Activated CD8-positive, alpha-beta memory T cell treated with anti-CD3 and anti-CD28 coated beads, Interleukin-2, amount 10 ng/mL, durations not matched to agents 7 days and 5 days (primary cell): ENCODE measurements at places on chromosomes 5 and 9. TPM values are rescaled to one million over a fixed set of nuclear protein-coding genes. Genes with fewer than 3 reads are reported as not detected.

- no peak for DNase-seq
Observed at GRCh38 chr5:179908528-179908927, 831 bp upstream of the TBC1D9B start.

GRCh38 chr9:133942206-133942975 lies 49.7 kb downstream of the VAV2 start:
- DNase-seq: no peak

GRCh38 chr9:115261656-115262081 lies 143.7 kb upstream of the TNC start:
- DNase-seq: no peak

GRCh38 chr5:178555771-178556211 lies 34.4 kb downstream of the COL23A1 start:
- no peak for DNase-seq

Gene PKD2L2
- total RNA-seq: 0.38 TPM

Gene FST
- 0.49 TPM for total RNA-seq
